ENCODE measurements at places on chromosomes 16 and 17.

- H3K36me3 ChIP-seq: peaks cover 6% of the 10 kb centered on the region
- peaks cover 28% of the 10 kb centered on the region for H3K4me1 ChIP-seq
- peak overlapping the region; percentile 14 for H3K27ac ChIP-seq
- DNase-seq: no peak
- no peak overlapping the region for H3K4me3 ChIP-seq
Measured at GRCh38 chr17:57677301-57677700, 67.8 kb downstream of the CCDC182 start.

DNA sequence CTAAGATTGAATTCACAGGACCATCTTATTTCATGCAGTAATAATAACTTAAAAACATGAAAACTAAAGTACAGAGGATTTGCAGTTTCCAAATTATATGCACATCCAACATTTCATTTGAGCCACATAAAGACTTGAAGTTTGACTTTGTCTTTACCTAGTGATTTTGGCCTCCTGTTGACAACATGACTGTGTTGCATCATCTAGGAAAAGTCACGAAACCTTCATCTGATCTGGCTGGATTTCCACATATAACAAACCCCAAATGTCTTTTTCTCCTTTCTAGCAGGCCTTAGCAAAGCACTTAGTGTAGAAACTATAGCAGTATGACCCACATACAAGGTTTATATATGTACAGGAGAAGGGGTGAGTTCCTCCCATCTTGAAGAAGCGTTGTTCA lies 406.5 kb upstream of the CDH5 start:
- no peaks in the 10 kb centered on the region for H3K36me3 ChIP-seq
- H3K27me3 ChIP-seq: no peaks in the 10 kb centered on the region

DNA sequence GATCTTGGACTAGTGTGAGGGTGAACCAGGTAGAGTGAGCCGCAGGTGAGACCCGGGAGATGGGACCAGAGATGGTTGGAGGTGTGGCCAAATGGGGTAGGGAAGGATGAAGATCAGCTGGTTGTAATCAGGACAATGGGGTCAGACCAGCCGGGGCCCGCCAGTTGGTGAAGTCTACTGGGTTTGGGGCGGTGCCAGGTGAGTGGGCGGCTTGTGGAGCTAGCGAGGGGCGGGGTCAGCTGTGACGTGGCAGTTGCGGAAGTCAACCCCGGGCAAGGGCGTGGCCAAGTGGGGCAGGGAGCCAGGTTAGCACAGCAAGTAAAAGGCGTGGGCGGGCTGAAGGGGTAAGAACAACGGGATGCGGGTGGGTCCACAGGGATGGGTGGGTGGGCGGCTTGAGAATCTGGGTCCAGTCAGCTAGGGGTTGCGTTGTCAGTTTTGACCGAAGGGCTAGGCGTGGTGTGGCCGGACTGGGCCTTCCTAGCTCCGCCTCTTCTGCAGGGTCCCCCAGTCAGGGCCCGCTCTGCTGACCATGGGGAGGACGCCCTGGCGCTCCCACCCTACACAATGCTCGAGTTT lies 25.5 kb upstream of the ALKBH5 start:
- H3K4me3 ChIP-seq: peak overlapping the region; percentile 56
- no peaks in the 10 kb centered on the region for H3K27me3 ChIP-seq
- peak; percentile 31 for DNase-seq
- no peaks in the 10 kb centered on the region for H3K36me3 ChIP-seq
- no peak overlapping the region for H3K27ac ChIP-seq
- H3K4me1 ChIP-seq: peaks cover 44% of the 10 kb centered on the region

DNA sequence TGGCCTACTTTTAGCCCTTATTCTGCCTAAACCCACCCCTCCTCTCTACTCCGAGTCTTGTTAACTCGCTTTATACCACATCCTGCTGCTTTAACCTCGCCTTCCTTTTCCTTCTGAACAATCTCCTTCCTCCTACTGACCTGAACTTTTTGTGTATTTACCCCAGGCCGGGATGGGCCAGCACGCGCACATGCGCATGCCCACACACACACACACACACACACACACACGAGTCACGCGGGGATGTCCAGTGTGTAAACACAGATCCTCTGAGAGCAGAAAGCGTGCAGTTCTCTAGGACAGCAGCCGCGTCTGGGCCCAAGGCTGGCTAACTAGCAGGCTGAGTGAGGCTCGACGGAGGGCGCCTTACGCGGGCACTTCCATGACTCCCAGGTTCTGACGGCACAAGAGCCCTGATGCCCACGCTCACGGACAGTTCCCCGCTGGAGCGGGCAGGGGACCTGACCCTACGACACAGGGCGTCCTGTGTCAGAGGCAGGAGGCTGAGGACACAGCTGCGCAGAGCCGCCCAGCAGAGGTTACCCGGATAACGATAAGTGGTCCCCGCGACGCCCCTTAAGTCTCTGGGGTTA lies 610 bp downstream of the PIK3R5 start:
- no peak for DNase-seq
- H3K4me3 ChIP-seq: peak overlapping the region; percentile 27
- H3K27ac ChIP-seq: no peak overlapping the region
- H3K27me3 ChIP-seq: peaks cover 74% of the 10 kb centered on the region
- peaks cover 4% of the 10 kb centered on the region for H3K36me3 ChIP-seq

DNA sequence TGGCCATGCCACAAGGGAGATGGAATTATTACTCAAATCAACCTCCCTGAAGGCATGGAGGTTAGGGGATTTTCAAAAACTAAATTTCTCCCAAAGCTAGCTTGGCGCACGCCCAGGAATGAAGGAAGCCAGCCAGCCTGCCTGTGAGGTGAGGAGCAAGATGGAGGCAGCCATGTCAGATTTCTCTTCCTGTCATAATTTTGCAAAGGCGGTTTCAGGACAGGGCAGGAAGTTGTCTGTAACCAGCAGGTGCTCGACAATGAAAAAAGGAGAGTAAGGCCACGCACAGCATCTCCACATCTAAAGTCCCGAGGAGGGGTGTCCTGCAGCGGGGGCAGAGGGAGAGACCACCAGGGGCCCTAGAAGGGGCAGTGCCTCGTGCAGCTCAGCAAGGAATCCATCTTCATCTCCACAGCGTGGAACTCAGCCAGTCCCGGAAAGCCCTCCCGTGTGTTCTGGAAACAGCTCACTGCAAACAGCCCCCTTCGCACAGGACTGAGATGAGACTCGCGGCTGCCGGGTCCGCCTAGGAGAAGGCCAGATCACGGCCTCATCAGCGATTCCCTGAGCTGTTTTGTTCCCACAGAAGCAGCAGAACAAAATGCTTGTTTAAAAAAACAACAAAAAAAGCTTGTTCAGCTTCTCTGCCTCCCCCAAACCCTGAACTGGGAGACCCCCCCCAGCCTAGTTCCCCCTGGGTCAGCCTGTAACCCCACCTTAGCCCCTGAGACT lies 47.8 kb downstream of the SLC7A5 start:
- DNase-seq: no peak
- peaks cover 6% of the 10 kb centered on the region for H3K27me3 ChIP-seq
- no peaks in the 10 kb centered on the region for H3K36me3 ChIP-seq
- peaks cover 31% of the 10 kb centered on the region for H3K4me1 ChIP-seq
- H3K27ac ChIP-seq: peak overlapping the region; percentile 75
- no peak overlapping the region for H3K4me3 ChIP-seq

DNA sequence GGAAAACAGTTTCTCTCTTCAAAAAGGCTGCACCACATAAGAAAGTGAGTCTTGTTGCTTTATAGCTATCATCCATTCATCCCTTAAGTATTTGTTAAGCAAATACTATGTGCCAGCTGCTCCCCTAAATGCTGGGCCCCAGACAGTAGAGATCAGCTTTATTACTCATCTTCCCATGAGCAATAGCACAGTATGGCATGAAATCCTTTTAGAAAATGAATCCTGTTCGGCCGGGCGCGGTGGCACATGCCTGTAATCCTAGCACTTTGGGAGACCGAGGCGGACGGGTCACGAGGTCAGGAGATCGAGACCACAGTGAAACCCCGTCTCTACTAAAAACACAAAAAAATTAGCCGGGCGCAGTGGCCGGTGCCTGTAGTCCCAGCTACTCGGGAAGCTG lies 99.5 kb downstream of the MYO1D start:
- H3K4me1 ChIP-seq: no peaks in the 10 kb centered on the region
- H3K36me3 ChIP-seq: peaks cover 3% of the 10 kb centered on the region
- no peak overlapping the region for H3K4me3 ChIP-seq

GRCh38 chr17:18326039-18326438 lies 10.9 kb downstream of the SMCR8 start:
- no peak overlapping the region for H3K27ac ChIP-seq
- DNase-seq: no peak
- no peaks in the 10 kb centered on the region for H3K27me3 ChIP-seq

GRCh38 chr16:23175651-23176050 lies 6.9 kb upstream of the SCNN1G start:
- DNase-seq: no peak
- peaks cover 70% of the 10 kb centered on the region for H3K27me3 ChIP-seq
- H3K4me1 ChIP-seq: no peaks in the 10 kb centered on the region
- no peak overlapping the region for H3K4me3 ChIP-seq

GRCh38 chr17:4480929-4481898 lies 17.5 kb upstream of the SPNS2 start:
- peaks cover 7% of the 10 kb centered on the region for H3K4me1 ChIP-seq
- H3K27me3 ChIP-seq: no peaks in the 10 kb centered on the region
- no peak for DNase-seq

- H3K4me3 ChIP-seq: no peak overlapping the region
- H3K27me3 ChIP-seq: no peaks in the 10 kb centered on the region
- peak overlapping the region; percentile 13 for H3K27ac ChIP-seq
- no peaks in the 10 kb centered on the region for H3K4me1 ChIP-seq
- H3K36me3 ChIP-seq: no peaks in the 10 kb centered on the region
Measured at GRCh38 chr17:78450696-78451345, 72.4 kb downstream of the PGS1 start.

GRCh38 chr17:12789075-12789480 lies 220 bp upstream of the ARHGAP44 start:
- peaks cover 70% of the 10 kb centered on the region for H3K27me3 ChIP-seq
- H3K27ac ChIP-seq: no peak overlapping the region
- no peak for DNase-seq
- no peaks in the 10 kb centered on the region for H3K36me3 ChIP-seq
- H3K4me3 ChIP-seq: peak overlapping the region; percentile 83
- peaks cover 11% of the 10 kb centered on the region for H3K4me1 ChIP-seq

- H3K4me3 ChIP-seq: no peak overlapping the region
- H3K27ac ChIP-seq: no peak overlapping the region
- peaks cover 5% of the 10 kb centered on the region for H3K36me3 ChIP-seq
- peaks cover 61% of the 10 kb centered on the region for H3K4me1 ChIP-seq
- no peak for DNase-seq
Measured at GRCh38 chr16:72924537-72924926, 123.4 kb downstream of the ZFHX3 start.

DNA sequence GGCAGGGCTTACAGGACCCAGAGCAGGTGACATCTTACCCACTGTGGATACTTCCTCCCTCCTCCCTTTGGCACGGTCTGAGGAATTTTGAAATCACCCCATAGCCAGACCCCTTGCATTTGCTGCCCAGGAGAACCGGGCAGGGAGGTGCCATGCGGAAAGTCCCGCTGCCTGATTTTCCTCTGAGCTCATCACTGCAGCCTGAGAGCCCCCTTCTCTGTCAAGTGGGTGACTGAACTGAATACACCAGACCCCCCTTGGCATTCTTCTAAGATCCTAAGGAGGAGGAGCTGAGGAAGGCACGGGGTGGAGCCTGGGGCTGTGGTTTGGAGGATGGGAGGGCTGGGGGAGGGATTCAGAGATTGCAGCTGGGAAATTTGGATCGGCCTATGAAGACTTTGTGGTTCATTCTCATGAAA lies 173.4 kb downstream of the RAB11FIP4 start:
- H3K36me3 ChIP-seq: no peaks in the 10 kb centered on the region
- H3K27ac ChIP-seq: no peak overlapping the region
- DNase-seq: no peak
- peaks cover 4% of the 10 kb centered on the region for H3K4me1 ChIP-seq

- no peaks in the 10 kb centered on the region for H3K27me3 ChIP-seq
- peaks cover 4% of the 10 kb centered on the region for H3K4me1 ChIP-seq
- peaks cover 6% of the 10 kb centered on the region for H3K36me3 ChIP-seq
- no peak overlapping the region for H3K27ac ChIP-seq
Measured at GRCh38 chr16:87979352-87979751, 28.1 kb downstream of the BANP start.

DNA sequence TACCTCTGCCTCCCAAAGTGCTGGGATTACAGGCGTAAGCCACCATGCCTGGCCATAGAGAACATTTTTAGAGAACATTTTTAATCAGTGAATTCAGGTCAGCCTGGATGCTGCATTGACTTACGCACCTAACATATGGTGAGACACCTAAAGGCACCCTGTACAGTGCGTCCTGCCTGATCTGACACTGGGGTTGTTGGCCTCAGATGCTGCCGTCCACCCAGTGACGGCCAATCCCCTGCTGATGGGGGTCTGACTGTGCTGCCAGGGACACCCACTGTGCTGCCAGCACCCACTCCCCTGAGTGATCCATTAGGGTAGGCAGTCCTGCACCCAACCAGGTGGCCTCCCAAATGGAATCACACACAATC lies 38.5 kb downstream of the WNT3 start:
- no peaks in the 10 kb centered on the region for H3K27me3 ChIP-seq
- H3K36me3 ChIP-seq: no peaks in the 10 kb centered on the region
- peaks cover 14% of the 10 kb centered on the region for H3K4me1 ChIP-seq

- DNase-seq: no peak
- no peaks in the 10 kb centered on the region for H3K27me3 ChIP-seq
- H3K4me3 ChIP-seq: no peak overlapping the region
- peaks cover 45% of the 10 kb centered on the region for H3K36me3 ChIP-seq
Measured at GRCh38 chr17:80347536-80347935, 67.4 kb upstream of the ENDOV start.

DNA sequence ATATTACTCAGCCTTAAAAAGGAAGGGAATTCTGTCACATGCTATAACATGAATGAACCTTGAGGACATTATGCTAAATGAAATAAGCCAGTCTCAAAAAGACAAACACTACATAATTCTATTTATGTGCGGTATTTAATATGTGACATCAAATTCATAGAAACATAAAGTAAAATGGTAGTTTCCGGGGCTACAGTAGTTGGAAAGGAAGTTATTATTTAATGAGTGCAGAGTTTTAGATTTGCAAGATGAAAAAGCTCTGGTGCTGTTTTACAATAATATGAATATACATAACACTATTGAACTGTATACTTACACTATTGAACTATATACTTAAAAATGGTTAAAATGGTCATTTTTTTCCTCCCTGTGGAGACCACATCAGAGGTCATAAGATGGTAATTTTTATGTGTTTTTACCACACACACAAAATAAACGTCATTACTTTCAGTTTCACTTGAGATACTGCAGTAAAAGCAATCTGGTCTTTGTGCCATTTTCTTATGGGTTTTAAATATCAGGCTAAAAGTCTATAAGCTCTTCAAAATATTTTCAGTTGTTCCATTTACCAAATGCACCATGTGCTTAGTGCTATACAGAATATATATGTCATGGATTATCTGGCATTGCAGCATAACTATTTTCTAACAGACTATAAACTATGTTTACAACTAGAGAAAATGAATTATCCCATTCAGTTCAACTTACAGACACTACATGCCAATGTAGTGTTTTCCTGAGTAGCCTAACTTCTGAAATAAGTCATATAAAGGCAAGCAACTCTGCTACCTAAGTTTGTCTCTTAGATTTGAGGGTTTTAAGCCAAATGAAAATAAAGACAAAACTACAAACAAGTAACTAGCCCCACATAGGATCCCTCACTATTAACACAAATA lies 90.9 kb downstream of the SPAG9 start:
- no peak for DNase-seq
- no peak overlapping the region for H3K27ac ChIP-seq
- H3K4me1 ChIP-seq: peaks cover 12% of the 10 kb centered on the region
- H3K4me3 ChIP-seq: no peak overlapping the region
- H3K27me3 ChIP-seq: no peaks in the 10 kb centered on the region

GRCh38 chr16:26668026-26668425 lies 398.7 kb upstream of the C16orf82 start:
- DNase-seq: no peak
- H3K36me3 ChIP-seq: no peaks in the 10 kb centered on the region
- H3K4me1 ChIP-seq: peaks cover 31% of the 10 kb centered on the region
- no peak overlapping the region for H3K4me3 ChIP-seq
- no peak overlapping the region for H3K27ac ChIP-seq
- peaks cover 3% of the 10 kb centered on the region for H3K27me3 ChIP-seq

Data from neural crest cell (in vitro differentiated cells).